ENCODE measurements at places on chromosomes 7 and 10.

- DNase-seq, result no peak
Observed at GRCh38 chr10:7351894-7352293, 58.9 kb downstream of the SFMBT2 start.

DNA sequence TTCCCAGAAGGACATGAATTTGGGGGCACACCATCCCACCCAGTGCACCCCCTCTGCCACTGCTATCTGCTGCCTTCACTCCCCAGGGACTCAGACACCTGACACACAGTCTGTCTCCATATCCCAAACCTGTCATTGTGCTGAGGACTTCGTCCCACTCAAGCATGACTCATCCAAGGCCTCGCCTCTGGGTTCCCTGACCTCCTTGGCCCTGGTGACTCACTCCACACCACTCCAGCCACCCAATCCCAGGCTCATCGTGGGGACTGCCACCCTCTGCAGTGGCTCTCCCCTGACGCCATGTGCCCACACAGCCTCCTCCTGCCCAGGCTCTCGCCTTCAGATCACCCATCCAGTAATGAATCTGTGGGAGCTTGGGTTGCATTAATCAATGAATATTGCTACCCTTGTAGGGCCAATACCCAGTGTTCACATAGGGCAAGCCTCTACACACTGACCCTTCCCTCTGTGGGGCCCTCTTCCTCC is 6.6 kb upstream of the INSIG1 start:
- DNase-seq, result no peak

DNA sequence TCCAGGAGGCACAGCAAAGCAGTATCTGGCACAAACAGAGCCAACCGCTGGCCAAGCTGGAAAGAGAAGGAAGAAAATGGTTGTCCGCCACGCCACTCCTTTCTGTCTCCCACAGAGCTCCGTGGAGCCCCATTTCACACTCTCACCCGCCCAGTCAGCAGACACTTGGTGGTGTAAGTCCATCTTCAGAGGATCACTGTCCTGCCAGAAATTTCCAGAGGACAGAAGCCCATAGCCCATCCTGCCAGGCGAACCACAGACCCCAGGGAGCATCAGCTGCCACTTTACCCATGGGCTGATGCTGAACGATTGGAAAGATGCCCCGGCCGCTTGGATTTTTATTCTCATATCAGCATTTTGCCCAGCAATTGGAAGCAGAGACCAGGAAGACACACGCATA is 144.7 kb upstream of the LYZL2 start:
- DNase-seq, result no peak

- DNase-seq, result no peak
Observed at GRCh38 chr7:44283381-44284211, 41.8 kb downstream of the CAMK2B start.

DNA sequence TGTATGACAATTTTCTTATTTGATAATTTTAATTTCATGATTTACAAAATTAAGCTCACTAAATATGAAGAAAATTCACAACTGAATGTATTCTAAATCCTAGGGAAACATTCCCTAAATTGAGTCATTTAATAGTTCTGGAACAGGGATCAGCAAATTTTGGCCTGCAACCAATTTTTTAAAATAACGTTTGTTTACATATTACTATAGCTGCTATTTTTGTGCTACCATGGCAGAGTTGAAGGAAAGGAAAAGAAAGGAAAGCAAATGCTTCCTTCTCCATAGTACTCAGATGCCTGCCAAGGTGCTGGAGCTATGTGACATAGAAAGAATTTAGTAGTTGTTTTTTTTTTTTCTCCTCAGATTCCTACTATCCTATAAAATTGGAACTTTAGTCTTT is 1307.7 kb upstream of the LRRTM3 start:
- DNase-seq, result no peak

DNA sequence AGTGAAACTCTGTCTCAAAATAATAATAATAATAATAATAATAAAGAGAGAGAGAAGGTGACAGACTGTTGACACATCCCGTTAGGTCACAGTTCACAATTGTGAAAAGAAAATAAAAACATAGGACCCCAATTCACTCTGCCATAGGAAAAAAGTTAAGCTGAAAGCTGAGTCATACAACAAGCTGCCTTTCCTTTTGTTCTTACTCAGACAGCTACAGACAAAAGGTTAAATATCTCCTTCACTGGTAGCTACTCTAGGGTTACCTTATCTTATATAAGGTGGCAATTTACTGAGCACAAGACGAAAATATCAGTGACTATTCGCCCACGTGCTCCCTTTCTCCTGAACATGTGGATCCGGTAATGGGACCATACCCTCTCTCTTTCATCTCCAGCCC is 17.5 kb downstream of the TUBAL3 start:
- no peak for DNase-seq

GRCh38 chr7:26667514-26668133 is 196.8 kb downstream of the SKAP2 start:
- peak; percentile 51 for DNase-seq

- no peak for DNase-seq
Observed at GRCh38 chr10:119535305-119535704, 7.2 kb downstream of the RGS10 start.

DNA sequence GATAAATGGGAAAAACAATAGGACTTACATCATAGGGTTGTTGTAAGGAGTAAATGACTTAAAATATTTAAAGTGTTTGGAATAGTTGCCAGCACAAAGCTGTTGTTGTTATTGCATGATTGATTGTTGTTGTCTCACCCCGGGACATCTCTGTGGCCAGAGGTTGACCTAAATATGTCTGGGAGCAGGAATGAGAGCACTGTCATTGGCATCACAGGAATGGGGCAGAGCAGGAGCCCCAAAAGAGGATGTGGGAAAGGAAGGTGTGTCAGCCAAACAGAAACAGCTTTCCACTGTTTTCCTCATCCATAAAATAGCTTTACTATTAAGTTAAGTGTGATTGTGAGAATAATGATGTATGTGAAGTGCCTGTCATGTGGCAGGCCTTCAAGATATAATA is 121.6 kb downstream of the TMEM168 start:
- no peak for DNase-seq

DNA sequence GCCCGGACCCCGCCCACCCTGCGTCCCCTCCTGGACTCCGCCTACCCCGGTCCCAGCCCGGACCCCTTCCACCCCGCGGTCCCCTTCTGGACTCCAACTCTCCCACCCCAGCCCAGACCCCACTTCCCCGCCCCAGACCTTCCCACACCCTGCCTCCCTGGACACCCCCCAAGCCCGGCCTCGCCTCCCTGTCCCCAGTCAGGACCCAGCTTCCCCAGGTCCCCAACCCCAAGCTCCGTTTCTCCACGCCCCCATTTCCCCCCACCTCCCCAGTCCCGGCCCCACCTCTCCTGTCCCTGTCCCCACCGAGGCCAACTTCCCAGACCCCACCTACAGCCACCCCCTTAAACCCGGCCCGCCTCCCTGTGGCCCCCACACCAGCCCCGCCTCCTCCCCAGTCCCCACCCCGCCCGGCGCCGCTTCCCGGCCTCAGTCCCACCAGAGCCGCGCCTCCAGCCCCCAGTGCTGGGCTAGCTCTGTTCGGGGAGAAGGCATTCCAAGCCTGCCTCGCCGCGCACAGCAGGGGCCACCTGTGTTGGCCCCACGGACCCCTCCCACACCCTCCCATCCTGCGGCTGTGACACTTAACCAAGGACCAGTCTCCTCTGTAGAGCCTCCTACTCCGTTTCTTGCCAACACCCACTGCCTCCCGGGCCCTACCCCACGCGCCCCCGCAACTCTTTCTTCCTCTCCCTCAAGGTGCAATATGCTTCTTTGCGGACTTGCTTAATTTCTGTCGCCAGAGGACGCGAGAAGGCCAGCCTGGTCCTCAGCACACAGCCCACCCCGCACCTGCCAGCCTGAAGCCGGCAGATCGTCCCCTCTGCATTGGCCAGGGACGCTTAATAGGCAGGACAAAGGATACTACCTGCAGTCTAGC is 736 bp upstream of the ITIH5 start:
- DNase-seq, result no peak

- no peak for DNase-seq
Observed at GRCh38 chr7:99184532-99185218, 23.2 kb downstream of the KPNA7 start.

- DNase-seq, result no peak
Observed at GRCh38 chr7:47846138-47846836, 102.0 kb downstream of the PKD1L1 start.

- no peak for DNase-seq
Observed at GRCh38 chr7:115034515-115034914, 112.6 kb downstream of the MDFIC start.

DNA sequence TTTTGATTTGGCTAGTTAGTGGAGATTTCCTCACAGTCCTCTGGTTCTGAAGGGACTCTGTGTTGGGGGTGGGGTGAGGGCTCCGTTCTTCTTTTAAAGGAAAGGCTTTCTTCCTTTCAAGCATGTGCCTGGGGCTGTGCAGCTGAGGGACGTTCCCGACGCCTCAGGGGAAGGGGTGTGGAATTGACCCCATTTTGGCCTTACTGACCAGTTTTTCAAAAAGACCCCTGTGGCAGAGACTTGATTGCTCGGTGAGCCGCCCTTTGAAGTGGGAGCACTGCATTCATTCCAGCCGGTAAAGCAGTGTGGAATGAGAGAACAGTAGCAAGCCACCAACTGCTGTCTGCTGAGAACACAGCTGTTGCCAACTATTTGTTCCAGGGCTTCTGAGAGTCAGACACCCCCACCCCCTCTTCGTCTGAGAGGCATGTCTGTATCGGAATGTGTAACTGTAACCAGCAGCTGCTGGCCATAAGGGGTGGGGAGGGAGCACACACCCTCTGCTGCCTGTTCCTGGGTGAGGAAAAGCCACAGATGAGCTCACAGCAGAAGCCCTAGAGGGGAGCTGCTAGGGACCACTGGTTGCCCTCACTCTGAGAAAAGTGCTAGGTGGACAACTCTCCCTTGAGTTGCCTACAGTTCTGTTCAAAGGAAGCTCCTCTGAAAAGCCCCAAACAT is 33.2 kb downstream of the WBP1L start:
- no peak for DNase-seq

- DNase-seq, result no peak
Observed at GRCh38 chr10:33680036-33680435, 345.6 kb upstream of the NRP1 start.

GRCh38 chr7:64872351-64873154 is 30.5 kb upstream of the ZNF273 start:
- DNase-seq, result no peak

- DNase-seq, result no peak
Observed at GRCh38 chr10:18066947-18067346, 73.3 kb upstream of the CACNB2 start.

- no peak for DNase-seq
Observed at GRCh38 chr10:74055383-74056049, 57.6 kb downstream of the VCL start.

GRCh38 chr7:158145370-158145769 is 442.3 kb downstream of the PTPRN2 start:
- DNase-seq, result no peak

DNA sequence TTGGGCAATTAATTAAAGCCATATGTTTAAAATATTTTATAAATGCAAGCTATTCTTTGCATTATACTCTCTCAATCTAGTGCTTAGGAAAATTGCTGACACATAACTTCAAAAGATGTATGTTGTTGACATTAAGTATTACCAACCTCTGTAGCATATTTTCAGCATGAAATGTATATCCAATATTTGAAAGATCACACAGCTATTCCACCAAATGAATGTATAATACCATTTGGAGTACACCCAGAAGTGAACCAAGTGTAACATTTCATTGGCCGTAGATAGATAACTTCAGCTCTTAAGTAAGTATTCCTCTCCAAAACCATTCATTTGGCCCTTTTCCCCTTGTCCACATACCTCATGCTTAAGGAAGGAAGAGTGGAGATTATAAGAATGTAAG is 104.6 kb downstream of the HECTD2 start:
- no peak for DNase-seq

- no peak for DNase-seq
Observed at GRCh38 chr10:100687143-100688003, 58.0 kb upstream of the PAX2 start.

GRCh38 chr10:98312822-98313221 is 44.8 kb upstream of the LOXL4 start:
- no peak for DNase-seq

GRCh38 chr10:22810643-22811465 is 96.5 kb upstream of the PIP4K2A start:
- no peak for DNase-seq

DNA sequence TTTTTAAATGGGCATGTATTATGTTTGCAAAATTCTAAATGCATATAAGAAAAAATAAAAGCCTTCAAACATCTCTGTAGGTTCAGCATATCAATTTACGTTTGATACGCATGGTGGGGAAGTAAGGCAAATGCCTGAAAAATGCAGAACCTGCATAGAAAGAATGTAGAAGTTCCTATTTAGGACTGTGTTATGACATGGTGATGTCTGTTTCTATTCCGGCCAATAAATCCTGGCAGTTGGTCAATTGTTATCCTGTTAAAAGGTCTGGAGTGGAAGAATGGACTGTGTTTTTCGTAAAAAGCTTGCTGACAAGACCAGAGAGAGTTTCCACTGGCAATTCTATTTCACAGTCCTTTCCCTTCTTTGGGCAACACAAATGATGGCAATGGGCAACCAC is 49.6 kb upstream of the CAV2 start:
- no peak for DNase-seq

- DNase-seq, result no peak
Observed at GRCh38 chr10:11191678-11192077, 174.0 kb downstream of the CELF2 start.

Data from stimulated activated naive CD4-positive, alpha-beta T cell (primary cell).